Stimulated activated CD4-positive, alpha-beta T cell treated with anti-CD3 and anti-CD28 coated beads, Interleukin-1b, Interleukin-23, amount 100 ng/mL, for 1 hour (primary cell): ENCODE measurements at places on chromosomes 6 and 20.

GRCh38 chr20:61168605-61169004 is 83.5 kb upstream of the CDH4 start:
- no peak for DNase-seq

- DNase-seq: no peak
These were observed 5.7 kb downstream of the TMEM181 start for GRCh38 chr6:158565482-158566040.

DNA sequence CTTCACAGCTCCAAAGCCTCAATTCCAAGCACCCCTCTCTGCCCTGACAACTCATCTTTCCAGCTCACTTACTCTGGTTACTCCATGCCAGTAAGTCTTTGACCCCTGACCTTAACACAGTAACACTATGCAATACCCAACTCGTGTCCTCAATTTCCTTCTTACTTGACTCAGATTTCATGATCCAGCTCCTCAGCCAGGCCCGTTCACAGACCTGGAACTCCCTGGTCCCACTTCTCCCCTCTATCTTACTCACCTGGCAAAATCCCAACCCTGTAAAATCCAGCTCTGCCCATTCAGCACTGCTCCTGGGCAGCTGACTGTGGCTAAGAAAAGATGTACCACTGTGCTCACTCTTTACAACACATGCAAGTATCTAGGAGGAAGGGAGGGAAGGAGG is 7.9 kb downstream of the GNL1 start:
- no peak for DNase-seq

DNA sequence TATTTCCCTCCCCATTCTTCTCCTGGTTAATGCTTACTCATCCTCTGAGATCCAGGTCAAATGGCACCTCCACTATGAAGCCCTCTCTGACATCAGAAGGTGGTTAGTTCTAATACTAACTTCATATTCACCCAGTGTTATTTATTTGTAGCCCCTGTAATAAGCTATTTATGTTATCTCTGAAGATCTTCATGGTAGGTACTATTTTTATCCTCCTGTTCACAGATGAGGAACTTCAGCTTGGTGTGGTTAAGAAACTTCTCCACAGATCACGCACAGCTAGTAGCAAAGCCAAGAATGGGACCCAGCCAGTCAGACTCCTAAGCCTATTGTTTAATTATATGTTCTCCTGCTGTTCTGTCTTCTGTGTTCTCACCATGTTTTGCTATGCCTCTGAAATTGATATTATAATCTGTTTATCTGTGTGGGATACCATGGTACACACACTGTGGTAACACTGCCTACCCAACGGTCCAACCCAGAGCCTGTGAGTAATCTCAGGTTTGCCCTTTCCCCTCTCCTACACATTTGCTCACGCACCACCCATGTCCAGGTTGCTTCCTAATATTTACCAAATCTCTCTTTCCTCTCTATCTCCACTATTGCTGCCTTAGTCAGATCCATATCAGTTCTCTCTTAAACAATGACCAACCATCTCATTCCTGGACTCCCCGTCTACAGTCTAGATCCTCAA is 98.4 kb downstream of the IPCEF1 start:
- no peak for DNase-seq

DNA sequence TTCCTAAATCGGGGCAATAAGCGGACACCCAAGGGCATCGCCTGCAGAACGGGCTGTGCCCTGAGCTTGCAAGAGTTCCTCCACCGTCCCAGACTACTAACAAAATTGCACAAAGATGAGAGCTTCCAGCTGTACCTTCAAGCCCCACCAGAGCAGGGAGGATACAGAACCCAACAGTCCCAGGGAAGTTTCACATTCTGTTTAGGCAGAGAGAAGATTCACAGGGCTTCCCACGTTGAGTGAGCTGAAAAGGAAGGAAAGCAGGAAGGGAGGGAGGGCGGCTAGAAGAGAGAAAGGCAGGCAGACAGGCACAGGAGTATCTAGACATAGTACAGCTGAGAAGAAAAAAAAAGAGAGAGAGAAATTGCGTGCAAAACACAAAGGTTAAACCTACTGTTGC is 112.6 kb upstream of the AFDN start:
- DNase-seq: no peak

DNA sequence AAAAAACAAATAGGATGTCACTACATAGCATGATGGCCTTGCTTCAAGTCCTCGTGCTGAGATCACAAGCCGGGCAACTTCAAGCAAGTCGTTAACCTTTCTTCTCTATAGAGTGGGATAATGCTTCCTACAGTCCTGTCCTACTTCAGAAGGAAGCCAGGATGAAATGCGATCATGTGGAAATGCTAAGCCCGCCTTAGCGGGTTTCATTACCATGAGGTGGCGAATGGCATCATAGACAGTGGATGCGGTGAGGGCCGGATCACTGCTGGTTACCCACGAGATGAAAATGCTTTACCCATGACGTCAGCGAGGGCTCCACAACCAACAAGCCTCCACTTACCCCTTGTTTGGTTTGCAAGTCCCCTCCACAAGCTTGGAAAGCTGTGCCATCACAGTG is 206.4 kb downstream of the TBXT start:
- no peak for DNase-seq

GRCh38 chr6:6696867-6697531 is 108.5 kb downstream of the LY86 start:
- peak; percentile 8 for DNase-seq

DNA sequence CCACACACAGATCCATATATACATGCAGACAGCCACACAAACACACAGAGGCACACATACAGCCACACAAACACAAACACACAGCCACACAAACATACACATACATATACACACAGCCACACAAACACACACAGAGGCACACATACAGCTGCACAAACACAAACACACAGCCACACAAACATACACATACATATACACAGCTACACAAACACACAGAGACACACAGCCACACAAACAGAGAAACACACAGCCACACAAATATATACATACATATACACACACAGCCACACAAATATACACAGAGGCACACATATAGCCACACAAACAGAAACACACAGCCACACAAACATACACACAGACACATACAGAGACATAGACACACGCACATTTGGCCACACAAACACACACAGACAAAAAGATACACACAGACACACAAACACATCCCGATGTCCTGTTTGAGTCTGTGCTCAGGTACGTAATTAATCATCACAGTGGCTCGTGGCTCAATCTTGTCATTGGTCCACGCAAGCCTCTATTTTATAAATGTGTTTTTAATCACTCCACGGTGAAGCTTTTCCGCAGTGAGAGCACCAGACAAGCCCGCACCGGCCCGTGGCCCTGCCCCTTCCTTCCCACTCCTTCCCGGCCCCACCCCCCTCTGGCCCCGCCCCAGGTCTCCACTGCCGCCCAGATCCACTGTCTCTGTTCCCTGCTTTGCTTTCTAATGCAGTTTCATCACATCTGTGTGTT is 135.3 kb downstream of the CDH4 start:
- no peak for DNase-seq

DNA sequence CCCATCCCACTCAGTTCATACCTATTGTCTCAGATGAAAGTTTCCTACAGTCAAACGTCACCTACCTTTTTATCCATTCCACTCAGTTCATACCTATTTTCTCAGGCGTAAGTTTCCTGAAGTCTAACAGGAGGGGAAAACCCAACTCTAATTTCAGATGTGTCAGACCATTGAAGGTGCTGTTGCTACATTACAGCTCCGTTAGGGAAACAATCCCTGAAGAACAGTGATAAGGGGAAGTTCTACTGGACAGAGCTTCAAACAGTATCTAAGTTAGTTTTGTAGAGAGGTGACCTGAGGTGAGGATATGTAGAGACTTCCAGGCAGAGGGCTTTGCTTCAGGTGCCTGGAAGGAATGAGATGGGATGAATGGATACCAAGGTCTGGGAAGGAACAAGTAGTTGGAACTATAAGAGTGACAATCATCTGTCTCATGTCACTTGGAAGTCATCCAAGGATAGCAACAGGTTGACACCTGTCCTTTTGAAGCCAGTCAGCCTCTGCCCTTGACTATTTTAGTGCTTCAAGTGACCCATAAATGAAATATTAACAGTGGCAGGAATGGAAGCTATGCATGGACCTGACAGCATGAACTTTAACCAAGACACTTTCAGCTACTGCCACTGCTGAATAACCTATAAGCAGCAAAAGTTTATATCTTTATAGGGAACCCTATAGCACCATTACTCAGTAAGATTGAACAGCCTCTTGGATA is 191.6 kb upstream of the MOCS1 start:
- no peak for DNase-seq

DNA sequence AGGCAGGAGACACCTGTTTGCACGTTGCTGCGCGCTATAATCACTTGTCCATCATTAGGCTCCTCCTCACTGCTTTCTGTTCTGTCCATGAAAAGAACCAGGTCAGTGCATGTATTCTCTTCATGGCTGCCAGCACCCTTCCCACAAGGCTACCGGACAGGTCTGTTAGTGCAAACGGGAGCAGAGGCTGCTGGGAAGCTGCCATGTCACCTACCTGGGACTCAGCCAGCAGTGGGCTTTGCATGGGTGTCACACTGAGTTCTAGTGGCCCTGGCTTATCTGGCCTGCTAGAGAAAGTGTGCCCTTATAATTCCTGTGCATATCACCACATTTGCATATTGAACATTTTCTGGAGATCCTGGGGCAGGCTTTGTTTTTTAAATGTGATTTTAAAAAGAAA is 24.8 kb downstream of the LYRM2 start:
- no peak for DNase-seq

DNA sequence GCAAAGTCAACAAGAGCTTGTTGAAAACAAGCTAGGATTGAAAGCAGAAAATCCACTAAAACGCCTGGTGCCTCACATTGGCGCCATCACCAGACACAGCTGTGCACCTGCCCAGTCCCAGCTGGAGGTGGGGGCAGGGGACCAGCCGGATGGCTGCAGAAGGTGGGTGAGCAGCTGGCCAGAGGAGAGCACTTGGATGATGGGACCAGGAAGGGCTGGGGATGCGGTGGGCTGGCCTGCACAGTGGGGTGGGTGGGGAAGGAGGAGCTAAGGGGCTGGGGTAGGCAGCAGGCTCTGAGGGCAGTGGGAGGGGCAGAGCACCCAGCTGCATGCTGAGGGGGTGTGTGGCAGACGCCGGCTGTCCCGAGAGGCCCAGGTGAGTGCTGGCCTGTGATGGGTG is 7.1 kb downstream of the CABLES2 start:
- no peak for DNase-seq

- DNase-seq: no peak
These were observed 139.4 kb upstream of the HMGN3 start for GRCh38 chr6:79373880-79374279.

DNA sequence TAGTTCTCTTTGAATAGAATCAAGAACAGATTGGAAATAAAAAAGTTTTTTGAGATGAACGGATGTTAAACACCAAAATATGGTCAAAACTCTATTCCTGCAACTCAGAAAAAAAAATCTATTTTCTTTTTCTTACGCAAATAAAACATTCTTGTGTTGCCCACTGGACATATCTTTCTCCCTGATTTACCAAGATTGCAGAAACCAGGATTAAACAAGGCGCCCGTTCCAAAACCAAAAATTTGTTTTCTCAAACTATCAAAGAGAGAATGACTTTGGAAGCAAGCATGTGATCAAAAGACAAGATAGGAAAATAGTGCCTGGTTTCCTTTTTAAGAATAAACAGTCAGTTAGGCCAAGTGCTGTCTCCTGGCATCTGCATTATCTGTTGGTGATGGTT is 273.1 kb downstream of the CLIC5 start:
- no peak for DNase-seq

DNA sequence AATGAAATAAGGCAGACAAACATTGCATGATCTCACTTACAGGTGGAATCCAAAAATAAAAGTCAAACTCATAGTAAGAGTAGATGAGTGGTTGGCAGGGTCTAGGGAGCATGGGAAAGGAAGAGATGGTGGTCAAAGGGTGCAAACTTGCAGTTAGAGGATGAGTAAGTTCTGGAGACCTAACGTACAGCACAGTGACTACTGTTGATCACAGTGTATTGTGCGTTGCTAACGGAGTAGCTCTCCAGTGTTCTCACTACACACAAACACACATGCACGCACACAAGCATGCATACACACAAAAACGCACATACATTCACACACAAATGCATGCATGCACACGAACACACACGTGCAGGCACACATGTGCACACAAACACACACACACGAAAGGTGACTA is 54.9 kb downstream of the LY86 start:
- DNase-seq: no peak

DNA sequence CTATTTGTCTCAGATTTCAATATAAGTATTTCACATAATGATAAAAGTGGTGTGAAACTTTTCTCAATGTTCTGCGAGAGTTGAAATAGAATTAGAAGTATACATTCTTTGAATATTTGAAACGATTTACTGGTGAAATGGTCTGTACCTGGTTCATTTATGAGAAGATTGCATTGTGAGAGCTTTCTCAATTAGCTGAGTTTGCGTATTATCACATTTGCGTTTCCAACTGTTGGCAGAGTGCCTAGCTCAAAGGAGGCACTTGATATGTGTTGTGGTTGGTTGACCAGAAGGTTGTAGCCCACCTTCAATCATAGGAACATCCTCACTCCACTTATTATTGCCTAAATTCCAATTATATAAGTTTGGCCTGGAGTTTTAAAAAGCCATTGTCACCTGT is 58.8 kb upstream of the EXOC2 start:
- no peak for DNase-seq

GRCh38 chr6:38975621-38976049 is 72.9 kb upstream of the GLP1R start:
- no peak for DNase-seq

DNA sequence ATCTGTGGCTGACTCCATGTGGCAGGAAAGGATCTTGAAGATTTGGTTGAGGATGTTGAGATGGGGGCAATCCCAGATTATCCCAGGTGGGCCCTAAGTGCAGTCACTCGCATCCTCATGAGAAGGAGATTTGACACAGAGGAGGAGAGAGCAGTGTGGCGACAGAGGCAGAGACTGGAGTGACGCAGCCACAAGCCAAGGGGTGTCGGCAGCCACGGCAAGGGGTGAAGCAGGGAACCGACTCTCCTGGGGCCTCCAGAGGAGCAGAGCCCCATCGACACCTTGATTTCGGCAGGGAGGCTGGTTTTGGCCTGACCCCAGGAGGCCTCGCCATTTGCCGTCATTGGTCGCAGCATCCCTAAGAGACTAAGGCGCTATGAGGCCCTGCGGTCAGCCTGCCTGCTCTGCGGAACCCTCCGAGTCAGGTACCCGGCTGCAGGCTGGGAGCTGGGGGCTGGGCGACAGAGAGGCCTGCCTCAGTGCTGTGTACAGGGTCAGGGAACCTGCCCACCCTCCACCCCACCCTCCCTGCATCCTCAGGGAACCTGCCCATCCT is 12.5 kb downstream of the EEF1A2 start:
- DNase-seq: no peak
